ENCODE measurements at places on chromosomes 7 and 10.

DNA sequence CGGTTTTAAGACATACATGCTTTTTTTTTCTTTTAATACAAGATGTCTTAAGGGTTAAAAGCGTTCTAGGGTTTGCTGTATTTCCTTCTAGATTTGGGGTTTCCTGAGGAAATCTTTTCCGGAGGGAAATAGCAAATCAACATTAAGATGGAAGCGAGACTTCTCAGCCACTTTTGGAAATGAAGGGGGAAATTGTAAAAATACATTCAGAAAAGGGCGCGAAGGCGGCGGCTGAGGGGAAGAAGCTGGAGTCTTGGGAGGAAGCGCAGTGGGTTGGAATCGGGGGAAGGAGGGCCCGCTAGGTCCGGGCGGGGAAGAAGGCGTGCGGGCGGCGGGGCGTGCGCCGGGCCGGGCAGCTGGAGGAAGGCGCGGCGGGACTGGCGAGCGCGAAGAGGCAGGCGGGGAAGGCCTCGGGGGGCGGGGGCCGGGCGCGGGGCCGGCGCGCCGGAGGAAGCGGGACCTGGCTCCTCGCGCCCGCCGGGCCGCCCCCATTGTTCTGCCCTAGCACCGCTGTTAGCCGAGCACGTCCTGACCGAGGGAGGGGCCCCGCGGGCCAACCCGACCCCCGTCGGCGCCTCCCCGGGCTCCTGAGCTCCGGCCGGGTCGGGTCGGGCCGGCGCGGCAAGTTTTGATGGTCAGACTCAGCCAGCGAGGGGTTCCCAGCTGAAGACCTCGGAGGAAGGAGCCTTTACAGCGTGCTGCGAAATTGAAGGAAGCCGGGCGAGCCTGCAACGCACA is 1.5 kb upstream of the SKIDA1 start:
- H3K4me3 ChIP-seq = peak overlapping the region; percentile 70
- peak overlapping the region; percentile 100 for H3K27ac ChIP-seq
- H3K4me1 ChIP-seq = no peaks in the 10 kb centered on the region
- no peaks in the 10 kb centered on the region for H3K36me3 ChIP-seq

- H3K4me3 ChIP-seq = no peak overlapping the region
- H3K36me3 ChIP-seq = no peaks in the 10 kb centered on the region
- no peak overlapping the region for H3K27ac ChIP-seq
These were observed 62.4 kb upstream of the TAS2R16 start for GRCh38 chr7:123057911-123058310.

- H3K27ac ChIP-seq = no peak overlapping the region
- H3K4me3 ChIP-seq = no peak overlapping the region
- DNase-seq = no peak
- peaks cover 4% of the 10 kb centered on the region for H3K36me3 ChIP-seq
These were observed 491.8 kb upstream of the FOXK1 start for GRCh38 chr7:4190010-4190981.

- H3K36me3 ChIP-seq = peaks cover 9% of the 10 kb centered on the region
- no peak overlapping the region for H3K27ac ChIP-seq
- H3K4me3 ChIP-seq = no peak overlapping the region
- no peaks in the 10 kb centered on the region for H3K4me1 ChIP-seq
- DNase-seq = peak; percentile 99
These were observed 94.2 kb downstream of the INSYN2A start for GRCh38 chr10:127102176-127102575.

DNA sequence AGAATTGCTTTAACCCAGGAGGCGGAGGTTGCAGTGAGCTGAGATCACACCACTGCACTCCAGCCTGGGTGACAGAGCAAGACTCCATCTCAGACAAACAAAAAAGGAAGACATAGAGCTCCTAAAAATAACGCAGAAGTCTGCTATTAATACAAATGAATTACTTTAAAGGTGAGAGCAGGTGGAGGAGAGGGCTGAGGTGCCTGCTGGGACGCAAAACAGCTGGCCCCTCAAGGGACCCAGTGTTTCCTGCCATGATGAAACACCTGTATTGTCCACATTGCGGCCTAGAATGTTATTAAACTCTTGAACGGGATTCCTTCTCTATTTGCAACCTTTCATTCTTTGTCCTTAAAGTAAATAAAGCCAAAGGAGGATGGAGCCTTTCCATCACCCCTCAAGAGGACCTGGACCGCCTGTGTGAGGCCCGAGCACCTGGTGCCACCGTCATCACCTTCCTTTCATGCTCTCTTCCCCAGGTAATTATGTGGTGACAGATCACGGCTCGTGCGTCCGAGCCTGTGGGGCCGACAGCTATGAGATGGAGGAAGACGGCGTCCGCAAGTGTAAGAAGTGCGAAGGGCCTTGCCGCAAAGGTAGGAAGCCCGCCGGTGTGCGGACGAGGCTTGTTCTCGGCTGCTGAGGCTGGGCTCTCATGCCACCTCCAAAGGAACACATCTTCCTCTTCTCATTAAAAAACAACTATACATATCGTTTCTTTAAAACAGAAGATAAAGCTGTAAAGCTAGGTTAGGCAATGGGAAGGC is 136.7 kb downstream of the EGFR start:
- no peak for DNase-seq
- H3K4me1 ChIP-seq = no peaks in the 10 kb centered on the region
- H3K27ac ChIP-seq = no peak overlapping the region
- peaks cover 40% of the 10 kb centered on the region for H3K36me3 ChIP-seq
- H3K27me3 ChIP-seq = no peaks in the 10 kb centered on the region

DNA sequence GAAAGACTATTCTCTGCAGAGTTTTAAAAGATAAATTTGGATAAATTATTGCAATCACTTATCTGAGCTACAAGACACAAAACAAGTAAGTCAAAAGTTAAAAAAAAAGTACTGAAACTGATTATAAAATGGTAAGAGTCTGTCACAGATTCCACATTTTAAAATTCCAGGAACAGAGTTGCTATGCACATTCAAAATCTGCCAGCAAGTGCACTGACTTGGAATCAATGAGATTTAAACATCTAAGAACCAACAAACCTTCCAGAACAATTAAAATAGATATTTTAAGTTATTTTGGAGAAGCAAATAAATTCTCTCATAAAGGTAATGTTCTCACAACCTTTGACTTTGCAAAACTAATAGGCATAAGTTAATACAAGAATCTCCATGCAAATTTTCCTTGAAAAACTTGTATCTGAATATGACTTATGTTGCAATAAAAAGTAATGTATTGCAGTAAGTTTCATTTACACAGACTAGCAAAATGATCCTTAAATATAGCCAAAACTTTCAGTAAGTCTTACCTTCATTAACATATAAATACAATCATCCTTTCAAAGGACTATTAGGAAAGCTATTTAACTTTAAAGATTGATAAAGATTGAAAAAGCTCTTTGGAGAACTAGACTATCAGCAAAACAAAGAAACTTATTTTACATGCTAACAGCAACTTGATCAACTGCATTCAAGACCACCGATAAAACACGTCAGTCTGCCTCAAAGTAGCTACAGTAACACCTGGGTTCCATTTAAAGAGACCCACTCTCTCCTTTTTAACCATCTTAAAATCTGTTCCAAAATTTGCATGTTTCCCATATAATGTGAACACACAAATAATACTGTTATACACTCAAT is 4.4 kb downstream of the ETV1 start:
- no peaks in the 10 kb centered on the region for H3K36me3 ChIP-seq
- H3K27ac ChIP-seq = no peak overlapping the region
- no peak overlapping the region for H3K4me3 ChIP-seq
- no peak for DNase-seq

DNA sequence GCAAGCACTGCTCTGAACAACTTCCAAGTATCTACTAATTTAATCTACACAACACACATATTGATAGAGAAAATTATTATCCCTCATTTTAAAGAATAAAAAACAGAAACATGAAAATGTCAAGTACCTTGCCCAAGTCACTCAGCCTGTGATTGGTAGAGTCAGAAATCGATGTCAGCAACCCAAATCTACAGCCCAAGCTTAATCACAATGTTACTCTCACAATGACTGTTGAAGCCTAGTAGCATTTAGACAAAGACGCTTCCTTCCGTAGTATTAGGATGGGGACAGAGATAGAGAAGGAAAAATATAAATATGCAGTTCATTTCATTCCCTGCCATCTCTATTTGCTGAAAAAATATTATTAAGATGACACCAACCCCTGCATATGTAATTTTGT is 242.5 kb downstream of the ELMO1 start:
- no peaks in the 10 kb centered on the region for H3K27me3 ChIP-seq
- H3K4me1 ChIP-seq = no peaks in the 10 kb centered on the region
- no peak for DNase-seq
- H3K4me3 ChIP-seq = no peak overlapping the region
- H3K36me3 ChIP-seq = peaks cover 10% of the 10 kb centered on the region

DNA sequence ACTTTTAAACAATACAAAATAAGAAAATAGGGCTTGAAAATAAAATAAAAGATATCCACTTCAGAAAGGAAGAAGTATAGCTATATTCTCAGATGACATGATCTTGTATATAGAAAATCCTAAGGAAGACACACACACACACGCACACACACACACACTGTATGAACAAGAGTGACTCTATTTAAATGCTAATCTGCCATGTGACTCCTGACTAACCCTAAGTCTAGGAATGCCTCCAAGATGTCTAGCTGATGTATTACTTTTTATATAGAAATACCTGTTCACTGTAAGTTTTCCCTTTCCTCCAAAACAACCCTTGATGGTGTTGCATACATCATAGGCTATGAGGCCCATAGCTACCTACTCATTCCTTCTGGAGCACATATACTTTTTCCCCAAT is 173.1 kb upstream of the LRRTM3 start:
- H3K27ac ChIP-seq = no peak overlapping the region
- H3K4me3 ChIP-seq = no peak overlapping the region
- no peaks in the 10 kb centered on the region for H3K36me3 ChIP-seq

GRCh38 chr10:132817701-132818211 is 31.8 kb upstream of the NKX6-2 start:
- H3K27me3 ChIP-seq = peaks cover 2% of the 10 kb centered on the region
- H3K4me3 ChIP-seq = no peak overlapping the region
- DNase-seq = no peak
- no peaks in the 10 kb centered on the region for H3K4me1 ChIP-seq
- H3K27ac ChIP-seq = no peak overlapping the region
- no peaks in the 10 kb centered on the region for H3K36me3 ChIP-seq

DNA sequence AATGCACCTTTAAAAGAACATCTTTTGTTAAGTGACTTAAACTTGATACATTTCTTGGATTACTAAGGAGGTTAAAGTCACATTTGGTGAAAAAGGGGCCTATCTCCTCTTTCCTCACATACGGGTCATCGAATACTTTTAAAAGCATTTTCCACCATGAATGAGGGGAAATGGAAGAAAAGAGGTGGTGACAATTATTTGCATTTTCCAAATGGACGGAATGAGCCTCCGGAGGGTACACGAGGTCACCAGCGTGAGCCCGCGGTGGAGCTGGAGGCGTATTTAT is 1.0 kb upstream of the BMPR1A start:
- DNase-seq = no peak
- no peaks in the 10 kb centered on the region for H3K36me3 ChIP-seq
- H3K4me1 ChIP-seq = peaks cover 2% of the 10 kb centered on the region
- peak overlapping the region; percentile 80 for H3K4me3 ChIP-seq
- no peaks in the 10 kb centered on the region for H3K27me3 ChIP-seq

DNA sequence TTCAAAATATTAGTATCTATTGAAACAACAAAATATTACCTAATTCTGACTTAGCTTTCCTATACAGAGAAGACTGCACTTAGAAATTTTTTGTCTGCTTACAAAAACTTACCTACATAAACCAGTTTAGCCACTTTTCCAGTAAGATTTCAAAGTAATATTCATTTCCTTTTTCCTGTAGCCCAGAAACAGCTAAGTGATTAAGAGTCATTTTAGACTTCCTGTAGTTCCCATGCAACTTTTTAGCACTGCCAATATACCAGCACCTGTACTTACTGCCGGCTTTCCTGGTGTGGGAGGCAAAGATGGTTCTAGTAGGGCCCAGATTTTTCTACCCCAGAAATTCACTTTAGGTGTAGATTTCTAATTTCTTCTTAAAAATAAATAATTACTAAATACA is 21.8 kb downstream of the NT5C2 start:
- no peaks in the 10 kb centered on the region for H3K27me3 ChIP-seq
- no peak overlapping the region for H3K27ac ChIP-seq
- peaks cover 32% of the 10 kb centered on the region for H3K36me3 ChIP-seq

- DNase-seq = peak; percentile 31
- H3K27ac ChIP-seq = no peak overlapping the region
- H3K27me3 ChIP-seq = no peaks in the 10 kb centered on the region
- H3K36me3 ChIP-seq = no peaks in the 10 kb centered on the region
These were observed 4.7 kb upstream of the LANCL2 start for GRCh38 chr7:55360486-55360885.

GRCh38 chr10:29804025-29804852 is 169.5 kb upstream of the SVIL start:
- H3K4me3 ChIP-seq = no peak overlapping the region
- H3K27me3 ChIP-seq = no peaks in the 10 kb centered on the region
- H3K36me3 ChIP-seq = no peaks in the 10 kb centered on the region
- DNase-seq = peak; percentile 63

- H3K27ac ChIP-seq = peak overlapping the region; percentile 96
- H3K4me1 ChIP-seq = peaks cover 16% of the 10 kb centered on the region
- H3K4me3 ChIP-seq = no peak overlapping the region
- no peaks in the 10 kb centered on the region for H3K27me3 ChIP-seq
- no peaks in the 10 kb centered on the region for H3K36me3 ChIP-seq
These were observed 104.1 kb downstream of the EVX1 start for GRCh38 chr7:27346531-27347275.

- H3K36me3 ChIP-seq = no peaks in the 10 kb centered on the region
- no peak for DNase-seq
- no peaks in the 10 kb centered on the region for H3K27me3 ChIP-seq
- peaks cover 4% of the 10 kb centered on the region for H3K4me1 ChIP-seq
These were observed 636.8 kb downstream of the PHTF2 start for GRCh38 chr7:78435355-78435754.

DNA sequence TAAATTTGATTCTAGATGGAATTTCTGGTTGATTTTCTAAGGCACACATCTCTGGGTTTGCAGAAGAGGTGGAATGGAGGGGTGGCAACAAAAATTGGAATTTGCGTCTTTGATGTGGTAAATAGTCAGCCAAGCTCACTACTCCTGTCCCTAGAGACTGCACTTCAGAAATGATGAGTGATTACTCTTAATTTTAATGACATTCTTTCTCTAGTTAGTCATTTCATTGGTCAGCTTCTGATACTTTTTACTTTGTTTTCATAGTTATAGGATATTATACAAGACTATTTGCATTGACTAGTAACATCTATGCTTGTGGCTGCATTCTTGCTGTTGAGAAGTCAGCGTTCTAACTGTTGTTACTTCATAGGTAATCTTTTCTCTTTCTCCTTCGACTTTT is 658.3 kb downstream of the SUGCT start:
- H3K27me3 ChIP-seq = no peaks in the 10 kb centered on the region
- H3K36me3 ChIP-seq = no peaks in the 10 kb centered on the region
- DNase-seq = no peak
- H3K4me3 ChIP-seq = no peak overlapping the region
- no peaks in the 10 kb centered on the region for H3K4me1 ChIP-seq
- no peak overlapping the region for H3K27ac ChIP-seq

GRCh38 chr10:77844713-77845445 is 81.7 kb downstream of the DLG5 start:
- peaks cover 22% of the 10 kb centered on the region for H3K4me1 ChIP-seq
- peak overlapping the region; percentile 57 for H3K27ac ChIP-seq
- no peak overlapping the region for H3K4me3 ChIP-seq
- no peaks in the 10 kb centered on the region for H3K27me3 ChIP-seq
- H3K36me3 ChIP-seq = peaks cover 45% of the 10 kb centered on the region
- peak; percentile 82 for DNase-seq

GRCh38 chr10:86960003-86960862 is 1.8 kb downstream of the SNCG start:
- H3K36me3 ChIP-seq = no peaks in the 10 kb centered on the region
- peaks cover 21% of the 10 kb centered on the region for H3K4me1 ChIP-seq
- peak; percentile 44 for DNase-seq
- no peak overlapping the region for H3K27ac ChIP-seq
- no peak overlapping the region for H3K4me3 ChIP-seq

GRCh38 chr7:24981171-24981951 is 1.4 kb upstream of the OSBPL3 start:
- no peaks in the 10 kb centered on the region for H3K36me3 ChIP-seq
- H3K27me3 ChIP-seq = peaks cover 6% of the 10 kb centered on the region
- DNase-seq = peak; percentile 31
- peaks cover 8% of the 10 kb centered on the region for H3K4me1 ChIP-seq
